NCI-H1930 (cell line): ENCODE measurements at places on chromosomes 2 and 18.

- no peak for DNase-seq
Measured at GRCh38 chr2:30716123-30716900, 90.9 kb downstream of the CAPN13 start.

DNA sequence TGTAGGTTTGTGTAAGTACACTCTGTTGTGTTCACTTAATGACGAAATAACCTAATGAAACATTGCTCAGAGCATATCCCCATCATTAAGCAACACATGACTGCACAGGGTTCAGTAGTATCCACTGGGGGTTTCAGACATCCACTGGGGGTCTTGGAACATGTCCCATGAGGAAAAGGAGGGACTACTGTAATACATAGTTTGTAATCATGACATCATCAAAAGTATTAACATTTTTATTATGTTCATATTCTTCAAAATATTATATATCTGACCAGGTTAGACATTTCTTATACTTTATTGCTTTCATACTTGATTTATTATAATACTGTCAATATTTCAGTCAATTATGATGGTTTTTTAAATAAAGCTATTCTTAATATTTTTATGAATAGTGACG lies 54.4 kb upstream of the EMILIN2 start:
- no peak for DNase-seq

DNA sequence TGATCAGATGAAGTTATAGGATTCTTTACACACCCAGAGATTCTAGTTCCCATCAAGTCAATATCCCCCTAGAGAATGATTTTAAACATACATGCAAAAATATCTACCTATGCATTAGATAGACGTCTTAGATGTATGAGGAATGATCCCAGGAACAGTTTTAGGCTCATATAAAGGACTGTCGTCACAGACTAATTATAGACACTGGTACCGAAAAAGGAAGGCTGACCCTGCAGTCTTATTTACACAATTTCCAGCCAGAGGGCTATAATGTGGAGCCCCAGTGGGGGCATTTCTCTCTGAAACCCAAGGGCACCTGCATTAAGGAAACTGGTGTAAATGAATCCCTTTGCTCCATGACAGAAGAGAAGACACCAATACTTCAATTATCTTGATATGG lies 170.4 kb downstream of the ZNF521 start:
- DNase-seq: no peak

- DNase-seq: no peak
Measured at GRCh38 chr2:152222975-152223637, 47.5 kb upstream of the STAM2 start.

DNA sequence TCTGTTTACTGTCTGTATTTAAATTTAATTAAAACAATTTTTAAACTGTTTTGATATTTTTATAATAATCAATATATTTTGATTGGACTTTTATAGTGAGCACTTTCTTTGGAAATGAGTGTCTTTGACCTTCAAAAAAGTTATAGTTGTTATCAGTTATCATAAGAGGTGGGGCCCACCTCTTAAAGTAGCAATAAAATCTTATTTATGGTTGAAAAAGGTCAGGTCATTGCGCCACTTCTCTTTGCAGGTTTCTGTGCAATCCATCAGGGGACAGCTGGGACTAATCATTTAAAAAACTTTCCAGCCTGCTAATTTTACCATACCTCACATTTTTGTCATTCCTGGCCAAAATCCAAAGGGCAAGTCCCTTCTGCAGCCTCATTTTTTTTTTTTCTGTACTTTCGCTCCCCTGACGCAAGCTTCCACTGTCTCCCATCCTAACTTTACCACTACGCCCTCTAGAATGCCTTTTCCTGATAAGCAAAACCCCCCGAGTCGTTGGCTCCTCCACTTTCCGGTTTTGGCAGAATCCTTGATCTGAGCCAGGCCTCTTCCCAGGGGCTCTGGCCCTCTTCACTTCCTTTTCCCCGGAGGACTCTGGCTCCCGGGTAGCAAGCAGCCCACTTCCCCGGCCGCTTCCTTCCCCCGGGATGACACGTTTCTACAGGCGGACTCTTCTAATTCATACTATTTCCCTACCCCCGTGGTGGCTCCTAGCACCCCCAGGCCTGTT lies 1.1 kb upstream of the SEH1L start:
- peak; percentile 2 for DNase-seq

DNA sequence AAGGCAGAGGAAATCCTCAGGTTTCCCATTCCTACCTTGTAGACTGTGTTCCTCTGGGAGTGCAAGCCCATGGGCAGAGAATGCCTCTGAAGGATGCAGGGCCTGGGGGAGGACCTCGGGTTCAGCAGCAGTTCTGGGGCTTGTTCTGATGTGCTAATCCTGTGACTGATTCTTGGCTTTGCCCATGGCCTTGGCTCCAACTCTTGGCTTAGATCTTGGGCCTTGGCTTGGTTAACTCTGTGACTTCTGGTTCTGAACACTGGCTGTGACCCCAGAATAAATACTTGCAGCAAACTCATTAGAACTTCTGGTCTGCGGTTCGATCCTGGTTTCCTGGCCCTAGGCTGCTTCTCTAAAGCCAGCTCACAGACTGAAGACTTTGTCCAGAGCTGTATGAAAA lies 366.9 kb upstream of the ZEB2 start:
- no peak for DNase-seq

- no peak for DNase-seq
Measured at GRCh38 chr18:39037925-39038324, 1472.3 kb upstream of the CELF4 start.

GRCh38 chr2:109164739-109165221 lies 35.8 kb downstream of the SH3RF3 start:
- no peak for DNase-seq

DNA sequence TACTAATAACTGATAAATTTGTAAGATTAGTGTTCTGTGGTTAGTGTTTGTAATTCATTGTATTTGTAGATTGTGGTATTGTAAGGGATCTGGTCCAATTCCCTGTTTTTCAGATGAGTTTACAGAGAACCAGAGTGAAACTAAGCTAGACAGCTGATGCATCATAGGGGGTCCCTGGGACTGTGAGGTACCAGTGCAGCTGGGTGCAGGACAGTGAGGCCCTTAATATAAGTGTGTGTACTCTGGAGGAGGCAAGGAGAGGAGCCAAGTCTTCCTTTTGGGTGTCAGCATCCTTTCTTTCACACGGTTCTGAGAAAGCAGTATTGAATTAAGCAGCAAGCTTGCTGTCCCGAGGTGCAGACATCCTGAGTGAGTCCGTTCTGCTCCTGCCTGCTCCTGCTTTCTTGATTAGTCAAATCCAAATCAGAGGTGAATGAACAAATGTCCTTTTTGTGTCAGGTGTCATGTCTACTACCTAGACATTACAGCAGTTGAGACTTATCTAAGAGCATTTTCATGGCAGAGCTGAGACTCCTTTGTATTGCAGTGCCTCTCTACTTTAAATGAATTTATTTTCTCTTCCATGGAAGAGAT lies 194.9 kb downstream of the MCFD2 start:
- no peak for DNase-seq
